ENCODE measurements at places on chromosomes 5 and 9. TPM values are rescaled to one million over a fixed set of nuclear protein-coding genes. Genes with fewer than 3 reads are reported as not detected.

Gene PCDHGA8
- polyA plus RNA-seq: 0.30 TPM

Gene FOXD4L4
- not detected for polyA plus RNA-seq

- no peak for DNase-seq
Measured at GRCh38 chr9:22079873-22080341, 70.8 kb upstream of the CDKN2B start.

DNA sequence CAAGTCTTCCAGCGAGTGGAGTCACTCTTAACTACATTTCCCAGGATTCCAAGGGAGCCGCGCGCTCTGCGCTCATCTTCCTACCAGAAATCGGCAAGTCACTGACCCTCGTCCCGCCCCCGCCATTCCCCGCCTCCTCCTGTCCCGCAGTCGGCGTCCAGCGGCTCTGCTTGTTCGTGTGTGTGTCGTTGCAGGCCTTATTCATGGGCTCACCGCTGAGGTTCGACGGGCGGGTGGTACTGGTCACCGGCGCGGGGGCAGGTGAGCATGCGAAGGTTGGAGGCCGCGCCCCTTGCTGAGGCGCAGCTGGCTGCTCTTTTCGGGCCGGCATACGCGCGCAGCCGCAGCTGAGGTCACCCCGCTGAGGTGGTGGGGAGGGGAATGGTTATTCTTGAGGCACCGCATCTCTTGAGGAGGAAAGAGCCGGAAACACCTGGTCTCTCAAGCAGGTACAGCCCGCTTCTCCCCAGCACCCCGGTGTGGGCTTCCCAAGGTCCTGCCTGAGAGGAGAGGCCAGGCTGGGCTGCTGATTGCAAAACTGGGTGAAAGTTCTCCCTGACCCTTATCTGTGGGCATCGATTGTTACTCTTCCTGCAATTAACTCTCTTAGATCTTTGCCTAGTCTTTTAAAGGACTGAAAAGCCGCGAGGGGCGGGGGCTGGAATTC is at the start of gene HSD17B4:
Gene HSD17B4, plus strand, starts transcription at position 125 of the 667 bp plus-strand sequence. Its CDS starts 79 bp downstream, at position 204.
- peak; percentile 78 for DNase-seq

DNA sequence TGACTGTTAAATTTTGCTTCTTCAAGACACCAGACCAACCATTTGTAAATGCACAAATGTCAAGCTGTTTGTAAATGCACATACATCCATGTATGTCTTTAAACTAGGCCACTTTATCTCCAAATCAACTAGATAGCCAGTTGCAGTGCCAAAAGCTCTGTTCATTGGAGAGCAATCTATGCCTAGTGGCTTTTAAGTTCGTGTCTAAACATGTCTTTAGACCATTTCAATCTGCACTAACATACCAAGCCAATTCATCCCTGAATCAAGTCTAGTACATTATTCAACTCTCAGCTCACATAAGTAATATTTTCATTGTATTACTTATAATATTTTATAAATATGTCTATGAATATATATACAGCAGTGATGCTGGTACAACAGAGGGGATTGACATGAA is 985.9 kb downstream of the CDH18 start:
- no peak for DNase-seq

- no peak for DNase-seq
Measured at GRCh38 chr9:89234205-89235067, 55.8 kb upstream of the SHC3 start.

DNA sequence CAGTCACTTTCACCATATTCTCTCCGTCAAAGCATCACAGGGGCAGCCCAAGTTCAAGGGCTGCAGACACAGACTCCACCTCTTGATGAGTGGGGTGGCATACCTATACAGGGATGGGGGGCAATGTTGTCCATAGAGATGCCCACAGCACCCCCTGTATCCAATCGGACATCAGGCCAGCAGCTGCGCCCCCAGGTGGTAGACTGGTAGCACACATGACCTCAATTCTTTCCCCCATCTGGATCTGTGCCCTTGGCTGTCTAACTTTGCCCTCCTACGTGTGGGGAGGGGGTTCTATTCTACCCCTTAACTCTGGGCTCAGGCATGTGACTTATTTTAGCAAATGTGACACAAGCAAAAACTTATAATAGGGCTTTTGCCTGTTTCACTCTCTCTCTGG is 84.0 kb upstream of the SLC25A48 start:
- no peak for DNase-seq

GRCh38 chr5:60673334-60673733 is 26.6 kb downstream of the DEPDC1B start:
- DNase-seq: no peak

GRCh38 chr9:33128570-33128969 is 38.6 kb downstream of the B4GALT1 start:
- DNase-seq: no peak

- DNase-seq: no peak
Measured at GRCh38 chr5:168006456-168007130, 284.9 kb upstream of the WWC1 start.

Data from right renal pelvis (tissue), 4 donors.